ENCODE measurements at places on chromosomes 2 and 18.

- DNase-seq = no peak
These were observed 85.2 kb upstream of the POU3F3 start for GRCh38 chr2:104768694-104769093.

GRCh38 chr18:37672001-37672400 lies 106.4 kb upstream of the CELF4 start:
- no peak for DNase-seq

GRCh38 chr2:127270663-127271062 lies 23.3 kb downstream of the ERCC3 start:
- no peak for DNase-seq

DNA sequence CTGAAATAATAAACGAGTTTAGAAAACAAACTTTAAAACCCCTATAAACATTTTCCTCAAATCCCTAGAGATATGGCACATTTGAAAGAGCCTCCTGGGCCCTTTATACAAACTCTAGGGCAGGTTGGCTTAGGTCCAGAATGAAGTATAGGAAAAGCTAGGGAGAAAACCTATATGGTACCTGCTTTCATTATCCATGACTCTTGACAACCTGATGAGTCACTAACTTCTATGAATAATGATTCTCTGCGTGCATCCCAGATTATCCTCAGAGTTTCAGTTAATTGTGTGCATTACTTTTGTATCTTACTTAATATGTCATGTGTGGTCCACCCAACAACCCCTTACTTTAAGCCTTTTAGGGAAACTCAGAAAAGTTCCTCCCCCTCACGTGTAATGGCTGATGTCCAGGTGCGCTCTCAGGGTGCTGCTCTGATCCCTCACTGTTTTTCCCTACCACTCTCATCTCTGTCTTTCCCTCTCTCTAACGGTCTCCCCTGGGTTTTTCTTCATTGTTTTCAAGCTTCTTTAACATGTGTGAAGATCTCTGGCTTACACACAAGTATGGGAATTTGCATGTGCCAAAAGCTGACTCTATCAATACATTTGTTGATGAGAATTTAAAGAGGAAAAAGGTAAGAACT lies 78.5 kb downstream of the LRP1B start:
- DNase-seq = no peak

- DNase-seq = no peak
These were observed 9.6 kb upstream of the B3GNT2 start for GRCh38 chr2:62186156-62186905.

GRCh38 chr2:216316743-216317142 lies 55.5 kb downstream of the MARCHF4 start:
- no peak for DNase-seq

DNA sequence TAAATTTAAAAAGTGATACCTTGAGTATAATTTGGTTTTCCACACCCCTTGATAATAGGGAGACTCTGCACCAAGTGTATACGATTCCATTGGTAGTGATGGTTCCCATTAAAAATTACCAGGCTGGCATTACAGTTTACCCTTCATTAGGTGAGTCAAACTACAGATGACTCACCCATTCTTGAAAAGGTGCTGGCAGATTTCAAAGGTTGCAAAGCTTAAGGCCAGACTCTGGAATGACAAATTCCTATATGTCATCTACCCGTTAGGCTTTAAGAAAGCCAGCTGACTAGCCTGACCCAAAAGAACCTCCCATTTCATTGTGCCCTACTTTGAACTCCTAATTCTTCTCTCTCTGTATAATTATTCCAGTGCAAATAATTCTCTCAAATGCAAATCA lies 124.4 kb downstream of the LRRTM4 start:
- DNase-seq = no peak

GRCh38 chr18:78622251-78622906 lies 357.2 kb upstream of the SALL3 start:
- no peak for DNase-seq

DNA sequence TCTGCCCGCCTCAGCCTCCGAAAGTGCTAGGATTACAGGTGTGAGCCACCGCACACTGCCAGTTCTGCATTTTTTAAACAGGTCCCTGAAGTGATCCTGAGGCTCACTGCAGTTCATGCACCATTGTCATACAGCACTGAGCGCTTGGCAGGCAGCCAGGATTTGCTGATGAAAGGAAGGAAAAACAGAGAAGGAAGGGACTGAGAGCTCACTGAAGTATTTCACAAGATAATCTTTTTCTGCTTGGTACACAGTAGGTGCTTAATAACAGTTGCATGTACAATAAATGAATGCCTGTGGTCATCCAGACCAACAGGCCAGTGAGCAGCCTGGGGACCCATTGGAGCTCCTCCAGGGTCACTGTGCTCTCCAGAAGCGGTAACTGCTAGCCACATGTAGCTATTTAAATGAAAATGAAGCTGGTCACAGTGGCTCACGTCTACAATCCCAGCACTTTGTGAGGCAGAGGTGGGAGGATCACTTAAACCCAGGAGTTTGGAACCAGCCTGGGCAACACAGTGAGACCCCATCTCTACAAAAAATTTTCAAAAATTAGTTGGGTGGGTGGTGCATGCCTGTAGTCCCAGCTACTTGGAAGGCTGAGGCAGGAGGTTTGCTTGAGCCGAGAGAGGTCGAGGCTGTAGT lies 33.1 kb upstream of the SMAD7 start:
- no peak for DNase-seq

- no peak for DNase-seq
These were observed 196.4 kb upstream of the PXDN start for GRCh38 chr2:1940679-1941078.

DNA sequence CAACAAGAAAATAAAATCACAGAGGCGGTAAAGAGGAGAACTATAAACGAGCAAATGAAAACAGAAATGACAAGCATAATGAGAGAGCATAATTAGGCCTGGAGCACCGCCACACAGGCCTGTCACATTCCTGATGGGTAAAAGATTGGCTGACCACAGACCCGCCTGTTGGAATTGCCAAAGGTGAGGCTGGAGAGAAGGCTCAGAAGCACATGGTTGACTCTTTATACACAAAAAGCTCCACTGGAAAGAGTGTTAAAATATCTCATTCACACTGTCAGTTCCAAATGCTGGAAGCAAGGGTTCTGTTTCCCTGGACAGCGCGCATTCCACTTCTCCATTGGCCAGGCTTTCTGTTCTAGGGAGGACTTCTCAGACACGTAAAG lies 5.9 kb upstream of the LGALSL start:
- DNase-seq = no peak

GRCh38 chr2:158743879-158744278 lies 51.2 kb upstream of the DAPL1 start:
- no peak for DNase-seq
